ENCODE measurements at places on chromosomes 1 and 21.

DNA sequence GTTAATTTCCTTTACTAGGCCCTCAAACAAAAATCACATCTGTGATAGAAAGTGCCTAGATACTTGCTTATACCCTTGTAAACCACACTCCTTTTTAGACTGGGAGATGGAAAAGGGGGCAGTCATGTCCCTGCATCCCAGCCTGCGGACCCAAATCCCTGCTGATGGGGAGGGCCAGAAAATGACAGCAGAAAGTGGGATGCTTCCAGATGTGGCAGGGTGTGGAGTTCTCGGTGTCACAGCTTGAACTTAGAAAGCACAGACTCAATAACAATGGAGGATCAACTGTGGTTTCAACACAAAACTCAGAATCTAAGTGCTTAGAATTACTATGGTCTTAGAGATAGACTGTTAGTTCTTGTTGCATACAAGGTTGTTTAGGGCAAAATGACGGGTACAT, 95.6 kb upstream of the F3 start:
- DNase-seq: no peak

- DNase-seq: no peak
Measured at GRCh38 chr21:22083899-22084298, 1085.7 kb downstream of the NCAM2 start.

GRCh38 chr1:167899253-167899681, 14.7 kb downstream of the ADCY10 start:
- no peak for DNase-seq

DNA sequence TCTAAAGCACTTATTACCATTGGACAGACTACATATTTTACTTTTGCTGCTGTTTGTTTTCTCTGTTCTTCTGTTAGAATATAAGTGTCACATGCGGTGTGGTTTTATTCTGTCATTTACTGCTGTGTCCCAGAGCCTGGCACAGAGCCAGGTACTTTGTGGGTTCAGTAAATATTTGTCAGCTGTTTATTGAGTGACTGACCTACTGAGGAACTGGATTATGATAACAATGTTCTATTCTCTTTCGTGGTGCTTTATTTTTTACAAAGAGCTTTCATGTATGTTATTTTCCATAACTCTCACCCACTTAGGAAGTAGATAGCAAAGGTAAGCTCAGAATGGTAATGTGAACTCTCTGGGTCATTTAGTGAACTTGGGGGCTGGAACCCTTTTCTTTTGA, 118.8 kb downstream of the RWDD3 start:
- no peak for DNase-seq

- no peak for DNase-seq
Measured at GRCh38 chr1:57013522-57013921, 47.7 kb upstream of the C8B start.

DNA sequence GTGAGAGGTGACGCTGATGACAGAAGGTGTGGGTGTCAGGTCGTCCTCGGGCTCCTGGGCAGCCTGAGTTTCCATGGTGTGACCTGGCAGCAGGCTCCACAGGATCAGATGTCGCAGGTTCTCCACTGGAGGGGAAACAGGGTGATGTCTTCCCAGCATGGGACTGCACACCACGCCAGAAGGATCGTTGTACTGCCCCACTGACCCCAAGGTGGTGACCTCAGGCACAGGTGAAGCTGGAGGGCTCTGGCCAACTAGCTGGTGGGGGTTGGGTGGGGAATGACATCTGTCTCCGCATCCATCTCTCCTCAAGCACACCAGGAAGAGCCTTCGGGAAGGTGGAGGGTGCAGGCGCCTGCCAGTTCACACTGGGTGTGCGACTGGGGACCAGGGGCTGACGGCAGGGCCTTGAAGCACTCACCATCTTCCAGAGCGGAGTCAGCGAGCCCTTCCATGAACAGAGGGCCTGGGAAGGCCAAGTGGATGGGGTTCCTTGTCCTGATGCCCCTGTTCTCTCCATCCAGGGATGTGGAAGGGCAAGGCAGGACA, 19.4 kb downstream of the LRRC71 start:
- no peak for DNase-seq

DNA sequence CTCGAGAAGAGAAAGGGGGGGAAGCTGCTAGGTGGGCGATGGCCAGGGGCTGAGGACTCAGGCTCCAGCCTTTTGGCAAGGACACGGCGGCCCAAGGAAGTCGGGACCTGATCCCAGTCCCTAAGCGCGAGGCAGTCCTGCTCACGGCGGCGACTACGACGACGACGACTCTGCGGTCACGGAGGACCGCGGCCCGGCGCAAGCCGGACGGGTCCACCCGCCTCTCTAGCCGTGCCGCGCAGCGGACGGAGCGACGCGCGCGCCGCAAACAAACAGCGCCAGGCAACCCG, 401 bp downstream of the WNT9A start:
- DNase-seq: no peak

DNA sequence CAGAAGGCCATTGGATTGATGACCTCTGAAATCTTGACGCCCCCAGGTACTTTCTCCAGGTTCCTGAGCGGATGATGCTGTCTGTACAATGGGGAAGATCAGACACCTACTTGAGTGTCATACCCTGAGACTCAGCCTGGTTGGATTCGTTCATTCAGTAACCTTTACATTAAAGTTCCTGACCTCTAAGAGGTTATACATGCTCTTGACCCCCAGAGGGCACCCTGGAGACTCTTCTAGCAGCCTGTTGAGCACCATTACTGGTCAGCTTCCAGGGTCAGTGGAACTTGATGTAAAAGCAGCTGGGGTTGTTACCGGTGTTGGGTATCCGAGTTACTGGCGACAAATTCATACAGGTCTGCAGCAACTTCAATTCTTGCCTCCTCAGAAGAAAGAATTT, 114.3 kb upstream of the ZNF678 start:
- no peak for DNase-seq

GRCh38 chr1:225987491-225988316, 11.4 kb downstream of the SDE2 start:
- no peak for DNase-seq

DNA sequence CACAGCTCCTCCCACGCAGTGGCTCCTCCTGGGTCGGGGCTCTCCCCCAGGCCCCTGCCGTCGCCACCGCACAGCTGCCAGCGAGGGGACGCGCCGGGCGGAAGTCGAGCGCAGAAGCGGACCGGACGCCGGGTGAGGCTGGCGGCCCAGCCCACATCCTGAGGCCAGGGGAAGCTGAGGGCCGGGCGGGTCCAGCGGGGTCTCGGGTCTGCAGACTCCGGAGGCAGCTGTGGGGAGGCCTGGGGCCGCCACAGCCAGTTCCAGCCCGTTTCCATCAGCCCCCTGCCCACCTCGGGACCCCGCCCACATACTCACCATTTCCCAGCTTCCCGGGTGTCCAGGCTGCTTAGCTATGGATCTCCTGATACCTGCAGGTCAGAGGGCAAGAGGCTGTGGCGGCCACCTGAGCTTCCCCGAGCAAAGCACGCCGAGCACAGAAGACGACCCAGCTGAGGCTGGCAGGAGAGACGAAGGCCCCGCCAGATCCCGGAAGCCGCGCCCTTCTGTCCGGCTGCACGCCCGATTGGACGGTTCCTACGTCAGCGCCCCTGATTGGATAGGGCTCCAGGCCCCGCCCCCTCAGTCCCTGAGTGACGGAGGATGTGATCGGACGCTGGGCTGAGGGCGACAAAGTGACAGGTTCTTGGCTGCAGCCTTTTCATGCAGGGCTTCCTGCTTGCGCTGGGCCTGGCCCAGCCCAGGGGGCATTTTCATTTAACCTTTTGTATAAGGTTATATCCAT, 38.7 kb upstream of the ZNF124 start:
- peak; percentile 97 for DNase-seq

DNA sequence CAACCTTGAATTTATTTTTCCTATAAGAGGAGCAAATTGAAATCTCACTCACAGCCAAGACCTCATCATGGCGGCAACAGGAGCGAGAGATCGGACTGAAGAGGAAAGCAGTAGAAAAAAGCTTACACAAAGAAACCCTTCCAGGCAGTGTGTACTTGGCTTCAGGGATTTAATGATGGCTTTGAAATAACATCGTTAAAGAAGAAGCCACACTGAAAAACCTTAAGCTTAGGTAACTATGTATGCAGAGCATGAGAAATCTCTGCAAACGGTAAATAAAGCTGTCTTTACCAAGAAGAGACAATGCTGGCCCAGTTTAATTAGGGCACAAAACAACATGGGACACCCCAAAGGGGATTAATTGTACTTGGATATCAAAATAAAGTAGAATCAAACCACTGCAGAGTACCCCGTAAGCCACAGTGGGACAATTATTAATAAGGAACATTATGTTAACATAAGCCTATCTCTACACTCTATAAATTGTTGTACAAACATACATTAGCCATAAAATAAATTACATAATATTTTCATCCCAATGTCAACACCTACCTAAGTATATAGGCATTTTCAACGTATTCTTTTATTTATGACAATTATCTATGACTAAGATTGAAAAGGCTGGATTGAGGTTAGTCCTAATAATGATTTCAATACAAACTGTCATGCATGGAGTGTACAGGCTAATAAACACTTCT, 360.2 kb upstream of the CHRM3 start:
- no peak for DNase-seq

- DNase-seq: no peak
Measured at GRCh38 chr1:160741092-160741501, 2.0 kb downstream of the SLAMF7 start.

- no peak for DNase-seq
Measured at GRCh38 chr1:42981871-42982270, 23.2 kb upstream of the SLC2A1 start.

DNA sequence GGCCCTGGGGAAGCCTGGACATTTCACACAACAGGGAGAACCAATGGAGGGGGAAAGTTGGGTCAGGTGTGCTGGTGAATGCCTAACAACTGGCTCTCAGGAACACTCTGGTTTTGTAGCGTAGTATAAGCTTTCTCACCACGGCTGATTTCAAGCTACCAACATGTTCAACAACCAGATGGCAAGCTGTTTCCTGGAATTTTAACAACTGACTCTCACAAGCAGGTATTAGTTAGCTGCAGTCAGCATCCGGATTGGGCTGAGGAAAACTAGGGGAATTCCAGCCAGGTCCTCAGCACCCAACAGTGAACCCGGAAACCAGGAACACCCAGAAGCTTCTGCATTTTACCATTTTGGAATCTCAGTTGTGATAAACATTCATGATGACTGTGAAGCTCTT, 162.3 kb upstream of the CAMK1G start:
- no peak for DNase-seq

- no peak for DNase-seq
Measured at GRCh38 chr21:44846224-44846484, 27.3 kb downstream of the PTTG1IP start.

- no peak for DNase-seq
Measured at GRCh38 chr1:219661464-219662092, 48.7 kb upstream of the ZC3H11B start.

DNA sequence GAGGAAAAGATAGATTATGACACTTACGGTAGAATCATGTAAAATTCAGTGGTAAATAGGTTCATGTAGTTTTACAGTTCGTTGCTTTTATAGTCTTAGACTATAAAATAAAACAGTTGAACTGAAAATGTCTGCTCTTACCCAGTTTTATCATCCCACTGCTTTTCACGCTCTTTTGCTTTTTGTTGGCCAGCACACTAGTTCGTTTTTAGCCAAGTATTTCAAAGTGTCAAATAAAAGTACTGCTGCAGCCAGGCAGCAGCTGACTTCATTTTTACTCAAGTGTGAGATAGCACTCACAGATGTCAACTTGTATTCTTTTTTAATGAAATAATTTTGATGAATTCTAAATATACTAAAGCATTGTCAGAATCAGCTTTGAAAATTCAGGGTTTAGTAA, 18.5 kb upstream of the BTG3 start:
- DNase-seq: no peak
